ENCODE measurements at places on chromosomes 7 and 10.

GRCh38 chr7:41655426-41655825 lies 47.5 kb downstream of the INHBA start:
- DNase-seq: no peak

- no peak for DNase-seq
These were observed 201.8 kb downstream of the LHFPL3 start for GRCh38 chr7:104530251-104530650.

DNA sequence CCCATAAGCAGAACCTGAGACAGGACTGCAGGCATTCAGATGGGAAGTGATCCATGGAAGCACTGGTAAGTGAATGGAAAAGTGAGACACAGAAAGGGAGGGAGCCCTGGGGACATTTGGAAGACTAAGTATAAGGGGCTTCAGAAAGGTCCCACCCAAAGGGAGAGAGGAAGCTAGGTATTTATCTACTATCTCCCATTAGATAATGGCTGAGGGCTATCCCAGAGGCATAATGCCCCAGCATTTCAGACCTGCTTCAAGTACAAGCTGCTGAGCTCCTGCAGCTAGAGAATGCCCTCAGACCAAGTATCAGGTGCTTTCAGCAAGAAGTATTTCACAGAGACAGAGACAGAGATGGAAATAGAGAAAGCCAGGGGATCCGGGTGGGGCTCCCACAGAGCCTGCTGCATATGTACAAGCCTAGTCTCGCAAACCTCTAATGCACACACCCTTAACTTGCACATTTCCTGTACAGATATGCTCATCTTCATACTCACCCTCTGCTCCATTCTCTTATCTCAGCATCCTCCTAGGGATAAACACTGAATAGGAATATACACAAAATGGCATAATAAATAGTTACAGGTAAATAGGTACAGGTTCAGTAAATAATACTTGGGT lies 20.2 kb downstream of the KDM7A start:
- no peak for DNase-seq

GRCh38 chr10:104509981-104510380 lies 131.1 kb upstream of the SORCS3 start:
- no peak for DNase-seq

DNA sequence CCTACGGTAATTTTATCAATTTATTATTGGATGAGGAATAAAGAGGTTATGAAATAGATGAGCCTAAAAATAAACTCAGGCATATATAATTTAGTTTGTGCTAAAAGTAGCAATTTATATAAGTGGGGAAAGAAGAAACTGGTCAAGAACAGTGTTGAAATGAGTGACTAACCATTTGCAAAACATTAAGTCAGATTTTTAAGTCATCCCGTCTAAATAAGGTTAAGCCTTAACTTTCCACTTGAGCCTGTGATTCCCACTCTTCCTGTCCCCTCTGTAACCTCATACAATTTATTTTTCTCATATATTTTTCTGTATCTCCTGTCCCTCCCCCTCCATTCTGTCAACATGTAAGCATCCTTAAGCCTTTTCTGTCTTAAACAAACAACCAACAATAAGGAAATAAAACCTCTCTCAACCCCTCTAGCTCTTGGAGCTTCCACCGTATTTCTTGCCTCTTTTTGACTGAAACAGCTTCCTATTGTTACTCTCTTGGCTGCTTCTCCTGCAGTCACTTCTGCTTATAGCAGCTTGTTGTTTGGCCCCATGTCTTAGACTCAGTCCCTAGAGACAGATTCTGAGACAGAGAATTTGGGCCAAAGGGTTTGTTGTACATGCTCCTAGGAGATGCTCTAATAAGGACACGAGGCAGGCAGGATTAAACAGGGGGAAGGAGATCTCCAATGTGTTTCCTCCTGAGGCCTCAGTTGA lies 109.7 kb downstream of the GNAI1 start:
- no peak for DNase-seq

DNA sequence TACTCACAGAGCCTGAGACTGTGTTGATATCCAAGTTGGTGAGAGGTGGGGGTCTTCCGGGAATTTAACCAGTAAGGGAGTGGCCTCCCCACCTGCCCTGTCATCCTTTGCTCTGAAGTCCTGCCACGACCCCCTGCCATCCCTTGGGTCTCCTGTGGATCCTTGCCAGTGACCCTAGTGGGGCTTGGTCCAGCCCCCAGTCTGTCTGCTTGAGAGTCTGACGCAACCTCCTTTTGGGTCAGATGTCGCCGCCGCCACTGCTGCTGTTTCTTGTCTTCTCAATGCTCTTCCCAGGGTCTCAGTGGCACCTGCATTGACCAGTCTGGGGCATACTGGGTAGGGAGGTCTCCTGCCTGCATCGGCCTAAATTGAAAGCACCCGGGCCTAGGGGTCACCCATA lies 28.8 kb downstream of the PAX2 start:
- no peak for DNase-seq

GRCh38 chr10:119350502-119351097 lies 143.2 kb downstream of the GRK5 start:
- DNase-seq: no peak

DNA sequence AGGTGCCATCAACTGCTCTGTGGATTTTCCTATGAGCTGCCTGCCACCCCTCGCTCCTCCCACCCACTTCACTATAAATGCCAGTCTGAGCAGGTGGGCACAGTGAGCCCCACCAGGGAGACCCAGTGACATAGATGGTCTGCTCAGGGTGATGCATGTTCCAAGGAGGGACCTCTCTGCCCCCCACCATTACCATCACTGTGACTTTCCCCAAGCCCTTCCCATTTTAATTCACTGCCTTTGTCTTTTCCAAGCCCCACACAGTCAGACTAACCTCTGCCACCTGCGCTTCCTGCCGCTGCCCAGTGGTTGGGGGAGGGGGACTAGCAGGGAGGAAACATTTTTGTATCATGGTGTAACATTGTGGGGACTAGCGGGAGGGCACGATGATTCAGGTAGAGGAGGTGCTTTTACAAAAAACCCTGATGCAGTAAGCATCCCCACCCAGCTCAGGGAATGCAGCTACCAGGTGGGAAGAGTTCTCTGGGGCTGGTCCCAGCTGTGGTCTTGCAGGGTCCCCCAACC lies 24.6 kb downstream of the PRSS2 start:
- DNase-seq: no peak

DNA sequence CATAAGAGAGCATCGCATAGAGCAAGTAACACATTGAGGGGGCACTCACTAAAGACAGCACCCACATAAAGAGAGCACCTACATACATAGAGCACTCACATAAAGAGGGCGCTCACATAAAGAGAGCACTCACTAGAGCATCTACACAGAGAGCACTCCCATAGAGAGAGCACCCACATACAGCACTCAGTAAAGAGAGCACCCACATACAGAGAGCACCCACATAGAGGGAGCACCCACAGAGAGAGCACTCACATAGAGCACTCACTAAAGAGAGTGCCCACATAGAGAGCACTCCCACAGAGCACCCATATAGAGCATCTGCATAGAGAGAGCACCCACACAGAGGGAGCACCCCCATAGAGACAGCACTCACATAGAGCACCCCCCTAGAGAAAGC lies 47.8 kb downstream of the INSIG1 start:
- DNase-seq: no peak

DNA sequence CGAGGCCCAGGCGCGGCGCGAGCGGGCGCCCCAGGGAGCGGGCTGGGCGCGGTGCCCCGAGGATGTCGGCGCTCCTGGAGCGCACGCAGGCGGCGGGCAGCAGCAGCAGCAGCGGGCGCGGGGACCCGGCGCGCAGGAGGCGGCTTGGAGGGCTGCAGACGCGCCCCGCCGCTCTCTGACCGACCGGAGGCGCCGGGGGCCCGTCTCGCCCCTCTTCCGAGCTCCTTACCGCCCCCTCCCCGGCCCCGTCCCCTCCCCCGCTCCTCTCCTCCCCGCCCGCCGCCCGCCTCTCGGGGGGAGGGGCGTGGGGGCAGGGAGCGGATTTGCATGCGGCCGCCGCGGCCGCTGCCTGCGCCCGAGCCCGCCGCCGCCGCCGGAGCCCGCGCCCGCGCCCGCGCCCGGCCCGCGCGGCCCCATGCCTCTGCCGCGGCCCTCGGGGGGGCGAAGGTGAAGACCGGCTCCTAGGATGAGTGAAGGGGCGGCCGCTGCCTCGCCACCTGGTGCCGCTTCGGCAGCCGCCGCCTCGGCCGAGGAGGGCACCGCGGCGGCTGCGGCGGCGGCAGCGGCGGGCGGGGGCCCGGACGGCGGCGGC lies at the start of gene NRG3:
Gene NRG3 (plus strand): TSS at position 320 of the 592 bp plus-strand sequence.
- no peak for DNase-seq

DNA sequence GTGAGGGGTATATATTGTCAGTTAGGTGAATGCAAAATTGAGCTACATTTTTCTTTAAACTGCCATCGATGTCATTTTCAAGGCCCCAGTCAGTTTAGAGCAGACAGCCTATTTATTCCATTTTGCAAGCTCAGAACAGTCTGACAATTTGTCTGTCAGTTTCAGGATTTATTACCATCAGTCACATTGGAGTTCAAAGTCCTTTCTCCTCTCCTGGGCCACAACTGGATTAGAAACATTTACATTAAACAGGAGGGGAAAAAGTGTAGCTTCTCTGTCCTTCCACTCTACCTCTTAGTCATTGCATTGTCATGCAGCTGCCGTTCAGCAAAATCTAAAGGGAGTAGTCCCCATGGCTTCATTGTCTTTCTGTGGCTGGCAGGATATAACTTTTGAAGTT lies 3.5 kb upstream of the GHITM start:
- DNase-seq: no peak

GRCh38 chr10:3784510-3785250 lies at the start of gene KLF6:
Gene KLF6, minus strand, starts transcription at chr10:3785209. Its CDS starts 195 bp downstream, at chr10:3785014.
- DNase-seq: no peak

- peak; percentile 88 for DNase-seq
These were observed at the start of gene KIF11 for GRCh38 chr10:92592761-92593618. Gene KIF11, plus strand, starts transcription at chr10:92593130. Its CDS starts 246 bp downstream, at chr10:92593376.
